ENCODE measurements at places on chromosomes 3 and 15. TPM values are rescaled to one million over a fixed set of nuclear protein-coding genes. Genes with fewer than 3 reads are reported as not detected.

DNA sequence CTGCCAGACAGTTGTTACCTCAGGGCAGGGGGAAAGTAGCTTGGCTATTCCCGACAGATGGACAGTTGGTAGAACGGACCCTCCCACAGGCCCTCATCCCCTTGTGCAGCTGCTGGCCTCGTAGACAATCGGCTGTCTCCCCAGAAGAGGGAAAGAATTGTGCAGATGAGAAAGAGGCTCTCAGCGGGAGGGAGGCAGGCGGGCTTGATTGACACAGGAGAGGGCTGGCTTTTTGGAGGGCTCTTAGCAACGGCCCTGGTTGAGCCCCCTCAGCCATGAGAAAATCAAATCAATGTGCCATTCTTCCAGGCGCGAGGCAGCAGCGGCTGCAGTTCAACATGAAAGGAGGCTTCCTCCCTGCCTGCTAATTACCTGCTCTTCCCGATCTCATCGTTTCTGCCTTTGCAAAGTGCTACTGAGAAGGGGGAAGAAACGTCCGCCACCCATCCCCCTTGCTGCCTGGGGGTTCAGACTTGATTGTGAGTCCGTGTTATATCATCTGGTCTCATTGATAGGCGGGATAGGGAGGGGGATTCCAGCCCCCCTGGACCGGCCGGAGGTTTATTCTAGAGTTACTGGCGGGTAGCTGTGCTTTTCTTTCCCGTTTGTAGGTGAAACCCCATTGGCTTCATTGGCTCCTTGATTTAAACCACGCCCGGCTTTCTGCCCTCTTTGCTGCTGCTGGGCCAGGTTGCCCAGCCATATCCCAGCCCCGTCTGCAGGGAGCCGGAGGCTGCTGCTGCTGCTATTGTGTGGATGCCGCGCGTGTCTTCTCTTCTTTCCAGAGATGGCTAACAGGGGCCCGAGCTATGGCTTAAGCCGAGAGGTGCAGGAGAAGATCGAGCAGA, at the start of gene TAGLN3:
Gene TAGLN3 (plus strand): TSS at position 287 of the 848 bp plus-strand sequence. CDS start 501 bp downstream, at position 788.
- peaks cover 22% of the 10 kb centered on the region for H3K4me1 ChIP-seq
- peak; percentile 78 for DNase-seq
- peak within 1 kb of the TSS; percentile 80 for H3K4me3 ChIP-seq
- peaks cover 22% of the 10 kb centered on the region for H3K27me3 ChIP-seq

DNA sequence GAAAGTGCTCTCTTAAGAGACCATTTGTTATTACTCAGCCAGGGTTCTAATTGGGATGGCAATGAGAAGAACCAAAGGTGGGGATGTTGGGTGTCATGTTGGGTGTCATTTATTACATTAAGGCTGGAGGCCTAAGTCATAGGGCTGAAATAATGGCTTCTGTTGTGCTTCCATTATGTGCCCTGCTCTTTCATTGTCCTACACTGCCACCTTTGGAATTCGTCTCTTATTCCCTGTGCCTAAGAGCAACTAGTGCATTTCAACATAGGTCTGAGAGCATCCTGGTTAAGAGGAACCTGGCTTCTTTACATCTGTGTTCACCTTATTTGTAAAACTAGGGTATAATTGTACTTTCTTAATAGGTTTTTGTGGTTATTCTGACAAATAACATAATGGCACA, 32.2 kb downstream of the RIOX2 start:
- H3K4me1 ChIP-seq = no peaks in the 10 kb centered on the region
- no peaks in the 10 kb centered on the region for H3K27me3 ChIP-seq
- DNase-seq = peak; percentile 45
- H3K4me3 ChIP-seq = no peak overlapping the region
- H3K27ac ChIP-seq = no peak overlapping the region

DNA sequence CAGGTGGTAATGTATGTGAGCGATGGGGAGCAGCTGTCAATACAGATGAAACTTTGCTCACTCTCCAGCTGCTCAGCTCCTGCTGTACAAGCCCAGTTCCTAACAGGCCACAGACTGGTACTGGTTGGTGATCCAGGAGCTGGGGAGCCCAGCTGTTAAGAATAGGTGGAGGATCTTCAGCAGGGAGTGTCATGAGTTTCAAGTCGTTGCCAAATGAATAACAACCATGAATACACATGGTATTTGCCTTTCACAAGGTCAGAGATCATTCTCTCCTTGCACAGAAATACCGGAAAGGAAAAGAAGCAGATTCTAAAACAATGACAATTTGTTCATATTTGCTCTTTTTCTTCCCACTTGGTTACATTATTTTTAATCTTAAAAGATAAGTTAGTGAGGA, 5.1 kb downstream of the PLSCR1 start:
- no peak for DNase-seq
- H3K27me3 ChIP-seq = no peaks in the 10 kb centered on the region
- H3K27ac ChIP-seq = no peak overlapping the region
- H3K4me1 ChIP-seq = peaks cover 36% of the 10 kb centered on the region
- H3K36me3 ChIP-seq = peaks cover 13% of the 10 kb centered on the region

DNA sequence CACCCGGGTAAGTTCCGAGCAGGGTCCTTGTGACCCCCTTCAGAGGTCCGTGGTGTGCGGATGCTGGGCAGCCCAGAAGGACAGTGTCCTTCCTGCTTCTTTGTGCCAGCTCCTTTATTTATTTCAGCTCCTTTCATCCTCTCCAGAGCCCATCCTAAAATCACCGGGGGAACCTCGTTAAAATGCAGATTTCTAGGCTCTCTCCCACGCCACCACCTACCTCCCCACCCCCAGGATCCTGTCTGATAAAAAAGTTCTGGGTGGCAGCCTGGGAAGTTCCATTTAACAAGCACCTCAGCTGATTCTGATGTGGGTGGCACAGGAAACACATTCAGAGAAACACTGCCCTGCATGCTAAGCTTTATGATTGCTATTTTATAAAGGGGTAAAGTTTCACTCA, 12.5 kb upstream of the IGF1R start:
- 0 out of 2 replicates have a peak overlapping the region, but pooled peaks have one; percentile 37 for H3K27ac ChIP-seq
- DNase-seq = no peak
- peak overlapping the region; percentile 14 for H3K4me3 ChIP-seq
- peaks cover 12% of the 10 kb centered on the region for H3K4me1 ChIP-seq
- H3K27me3 ChIP-seq = no peaks in the 10 kb centered on the region
- H3K36me3 ChIP-seq = no peaks in the 10 kb centered on the region

- no peak overlapping the region for H3K27ac ChIP-seq
- no peaks in the 10 kb centered on the region for H3K27me3 ChIP-seq
- DNase-seq = no peak
- H3K4me1 ChIP-seq = no peaks in the 10 kb centered on the region
Measured at GRCh38 chr15:42151736-42152135, 4.7 kb downstream of the PLA2G4F start.

GRCh38 chr3:8421267-8421666, 80.4 kb upstream of the LMCD1 start:
- peak; percentile 12 for DNase-seq
- H3K36me3 ChIP-seq = no peaks in the 10 kb centered on the region
- no peaks in the 10 kb centered on the region for H3K4me1 ChIP-seq
- no peak overlapping the region for H3K4me3 ChIP-seq

GRCh38 chr3:98812851-98813374, 49.8 kb downstream of the ST3GAL6 start:
- peak; percentile 40 for DNase-seq
- peaks cover 11% of the 10 kb centered on the region for H3K36me3 ChIP-seq
- no peak overlapping the region for H3K27ac ChIP-seq

The GOLGA8F gene
- not detected for polyA plus RNA-seq

The MINAR1 gene
- polyA plus RNA-seq = 0.28 TPM

The MYO5C gene
- polyA plus RNA-seq = 7.9 TPM

The ADAMTS17 gene
- polyA plus RNA-seq = 0.70 TPM

Data from GM23338 (cell line).